ENCODE measurements at places on chromosomes 7 and 10. TPM values are rescaled to one million over a fixed set of nuclear protein-coding genes. Genes with fewer than 3 reads are reported as not detected.

DNA sequence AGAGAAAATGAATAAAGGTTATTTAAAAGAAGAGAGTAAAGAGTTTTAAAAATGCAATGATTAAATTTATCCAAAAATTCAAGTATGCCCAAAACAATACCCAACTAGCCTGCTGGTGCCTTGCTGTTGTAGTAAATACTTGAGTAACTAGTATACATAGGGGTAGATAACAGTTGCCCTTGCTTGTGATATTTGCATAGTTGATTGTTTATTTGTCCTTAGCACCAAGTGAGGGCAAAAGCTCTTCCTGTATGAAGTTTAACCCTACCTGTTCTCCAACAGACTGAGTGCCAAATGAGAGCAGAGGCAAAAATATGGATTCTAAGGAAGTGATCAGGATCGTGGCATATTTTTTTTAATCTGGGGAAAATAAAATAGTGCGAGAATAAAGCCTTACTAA, 85.0 kb downstream of the PTN start:
- no peak for DNase-seq
- H3K4me1 ChIP-seq = no peaks in the 10 kb centered on the region
- no peaks in the 10 kb centered on the region for H3K27me3 ChIP-seq
- H3K36me3 ChIP-seq = no peaks in the 10 kb centered on the region
- H3K27ac ChIP-seq = no peak overlapping the region

PRPS1L1 gene
- not detected for total RNA-seq

BCCIP gene
- 20.0 TPM for total RNA-seq

GRCh38 chr7:143463957-143464356, 13.7 kb upstream of the TAS2R41 start:
- DNase-seq = no peak
- no peaks in the 10 kb centered on the region for H3K4me1 ChIP-seq
- H3K4me3 ChIP-seq = no peak overlapping the region
- H3K27me3 ChIP-seq = no peaks in the 10 kb centered on the region
- H3K36me3 ChIP-seq = no peaks in the 10 kb centered on the region

DNA sequence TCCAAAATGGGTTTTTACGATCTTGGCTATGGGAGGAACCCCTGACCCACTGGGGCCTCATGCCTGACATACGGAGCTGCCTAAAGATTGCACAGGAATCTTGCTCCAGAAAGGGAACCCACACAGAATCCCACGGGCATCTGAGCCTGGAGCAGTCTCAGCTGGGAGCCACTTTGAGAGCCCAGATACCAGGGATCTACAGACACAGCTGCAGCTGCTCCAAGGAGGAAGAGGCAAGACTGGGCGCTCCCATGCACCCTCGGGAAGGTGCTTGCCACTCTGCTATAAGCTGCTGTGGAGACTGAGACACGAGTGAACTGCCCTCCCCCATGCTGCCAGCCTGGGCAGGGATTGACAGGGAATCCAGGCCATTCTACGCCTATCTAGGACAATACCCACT, 202.5 kb downstream of the REEP3 start:
- DNase-seq = no peak
- H3K27me3 ChIP-seq = no peaks in the 10 kb centered on the region
- H3K27ac ChIP-seq = no peak overlapping the region
- peaks cover 13% of the 10 kb centered on the region for H3K4me1 ChIP-seq
- H3K36me3 ChIP-seq = no peaks in the 10 kb centered on the region

Measured in Peyer's patch (tissue), 4 donors.